ENCODE measurements at places on chromosomes 11 and 22.

- DNase-seq = no peak
Measured at GRCh38 chr11:1747753-1748635, 2.4 kb downstream of the IFITM10 start.

GRCh38 chr22:42848941-42849550 is 8.0 kb downstream of the ARFGAP3 start:
- no peak for DNase-seq

DNA sequence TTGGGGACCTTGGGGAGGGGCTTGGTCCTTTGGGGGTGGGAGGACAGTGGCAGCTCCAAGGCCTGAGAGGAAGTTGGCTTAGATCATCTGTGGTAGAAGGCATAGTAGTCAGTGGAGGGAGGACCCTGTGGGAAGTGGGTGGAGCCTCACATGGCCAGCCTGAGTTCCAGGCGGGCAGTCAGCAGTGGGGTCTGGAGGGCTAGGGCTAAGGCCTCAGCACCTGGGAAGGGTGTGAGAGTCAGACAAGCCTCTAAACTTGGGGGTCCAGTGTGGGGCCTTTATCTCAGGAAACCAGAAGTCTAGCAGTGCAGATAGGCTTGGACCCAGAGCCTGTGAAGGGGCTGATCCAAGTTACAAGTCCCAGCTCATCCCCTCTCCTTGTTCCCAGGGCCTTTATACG is 4.0 kb downstream of the NLRX1 start:
- no peak for DNase-seq

DNA sequence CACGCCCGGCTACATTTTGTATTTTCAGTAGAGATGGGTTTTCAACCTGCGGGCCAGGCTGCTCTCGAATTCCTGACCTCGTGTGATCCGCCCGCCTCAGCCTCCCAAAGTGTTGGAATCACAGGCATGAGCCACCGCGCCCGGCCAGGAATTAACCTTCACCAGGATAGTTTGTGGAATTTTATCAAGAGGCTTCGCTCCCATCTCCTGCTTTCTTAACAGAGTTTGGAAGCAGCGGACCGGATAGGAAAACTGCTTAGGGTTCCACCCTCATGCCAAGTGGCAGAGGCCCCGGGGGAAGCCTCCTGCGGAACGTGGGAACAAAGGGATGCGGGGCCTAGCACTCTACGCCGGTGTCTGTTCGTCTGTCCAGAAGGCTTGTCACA is 229.9 kb downstream of the ST3GAL4 start:
- no peak for DNase-seq

GRCh38 chr11:78085972-78086371 is 6.3 kb upstream of the NDUFC2 start:
- no peak for DNase-seq

GRCh38 chr22:30045494-30045887 is 34.8 kb upstream of the HORMAD2 start:
- no peak for DNase-seq

DNA sequence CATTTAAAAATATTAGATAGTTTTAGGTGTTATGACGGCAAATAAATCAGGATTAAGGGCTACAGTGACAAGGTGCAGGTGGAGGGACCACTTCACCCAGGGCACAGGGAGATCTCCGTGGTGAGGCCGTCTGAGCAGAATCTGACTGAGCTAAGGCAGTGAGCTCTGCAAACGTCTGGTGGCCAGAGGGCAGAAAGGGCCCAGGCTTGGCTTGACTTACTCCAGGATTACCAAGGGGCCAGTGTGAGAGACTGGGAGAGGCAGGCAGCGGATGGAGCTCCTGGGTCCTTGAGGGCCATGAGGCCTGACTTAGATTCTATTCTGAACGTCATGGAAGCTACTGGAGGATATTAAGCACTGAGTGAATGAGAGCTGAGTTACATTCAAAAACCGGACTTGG is 125.9 kb upstream of the B3GAT1 start:
- DNase-seq = no peak

GRCh38 chr22:27718186-27719035 is 83.1 kb downstream of the MN1 start:
- no peak for DNase-seq

- DNase-seq = no peak
Measured at GRCh38 chr11:109075976-109076375, 346.0 kb upstream of the C11orf87 start.

- no peak for DNase-seq
Measured at GRCh38 chr11:104908186-104908531, 9.9 kb upstream of the CASP12 start.

DNA sequence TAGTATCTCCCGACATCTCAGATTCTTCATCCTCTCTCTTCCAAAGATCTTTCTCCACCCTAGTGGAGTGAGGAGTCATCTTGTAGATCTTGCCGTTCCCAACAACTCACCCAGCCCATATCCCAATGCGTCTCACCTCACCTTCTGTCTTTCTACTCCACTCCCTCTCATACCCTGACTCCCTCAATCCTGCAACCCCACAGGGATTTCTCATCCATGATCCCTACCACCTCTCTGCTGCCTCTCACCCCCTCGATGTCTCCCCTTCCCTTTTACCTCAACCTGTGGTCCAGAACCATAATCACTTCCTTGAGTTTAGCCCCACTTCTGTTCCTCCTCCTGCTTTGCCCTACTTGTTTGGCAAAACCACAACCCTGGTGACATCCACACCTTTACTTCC is 41.7 kb downstream of the OTOG start:
- no peak for DNase-seq

DNA sequence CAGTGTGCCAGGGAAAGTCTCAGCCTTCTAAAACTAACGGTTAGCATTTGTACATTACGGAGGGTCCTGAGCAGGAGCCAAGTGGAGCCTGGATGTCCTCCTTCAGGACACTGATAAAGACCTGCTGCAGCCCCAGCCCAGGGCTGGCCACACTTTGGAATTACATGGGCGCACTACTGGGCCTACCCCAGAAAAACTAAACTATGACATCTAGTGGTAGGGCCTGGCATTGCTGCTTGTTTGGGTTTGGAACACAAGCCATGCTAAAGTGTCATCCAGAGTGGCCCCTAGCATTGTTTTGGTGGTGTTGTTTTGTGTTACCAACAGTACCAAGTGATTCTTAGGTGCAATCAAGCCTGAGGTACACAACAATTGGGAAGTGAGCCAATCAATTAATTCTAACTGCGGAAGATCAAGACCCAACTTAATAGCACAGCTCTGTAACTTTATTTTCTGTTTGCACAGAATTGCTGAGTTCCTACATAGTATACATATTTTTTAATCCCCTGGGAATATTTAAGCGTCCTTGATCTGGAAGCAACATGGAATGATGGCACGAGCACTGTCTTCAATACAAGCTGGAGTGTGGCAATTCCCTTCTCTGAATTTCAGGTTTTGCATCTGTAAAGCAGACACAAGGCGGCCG is 340.7 kb downstream of the LARGE1 start:
- peak; percentile 33 for DNase-seq

DNA sequence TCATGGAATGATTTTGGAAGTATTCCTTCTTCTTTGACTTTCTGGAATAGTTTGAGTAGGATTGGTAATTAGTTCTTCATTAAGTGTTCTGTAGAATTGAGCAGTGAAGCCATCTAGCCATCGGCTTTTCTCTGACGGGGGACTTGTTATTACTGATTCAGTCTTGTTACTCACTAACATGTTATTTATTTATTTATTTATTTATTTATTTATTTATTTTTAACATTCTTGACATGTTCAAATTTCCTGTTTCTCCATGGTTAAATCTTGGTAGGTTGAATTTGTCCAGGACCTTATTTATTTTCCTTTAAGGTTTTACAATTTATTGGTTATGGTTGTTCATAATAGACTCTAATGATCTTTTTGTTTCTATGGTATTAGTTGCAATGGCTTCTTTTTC is 15.2 kb upstream of the OR10Q1 start:
- no peak for DNase-seq

GRCh38 chr22:28743852-28744251 is 2.0 kb downstream of the HSCB start:
- DNase-seq = no peak
